ENCODE measurements at places on chromosomes 3 and 15.
A peak's percentile ranks its signal among the peaks of the same experiment; 100 is the strongest.

- DNase-seq, result peak; percentile 78
Observed at GRCh38 chr3:194333212-194333980, 17.7 kb downstream of the CPN2 start.

GRCh38 chr3:139447486-139447885 lies 28.8 kb downstream of the RBP2 start:
- no peak for DNase-seq

DNA sequence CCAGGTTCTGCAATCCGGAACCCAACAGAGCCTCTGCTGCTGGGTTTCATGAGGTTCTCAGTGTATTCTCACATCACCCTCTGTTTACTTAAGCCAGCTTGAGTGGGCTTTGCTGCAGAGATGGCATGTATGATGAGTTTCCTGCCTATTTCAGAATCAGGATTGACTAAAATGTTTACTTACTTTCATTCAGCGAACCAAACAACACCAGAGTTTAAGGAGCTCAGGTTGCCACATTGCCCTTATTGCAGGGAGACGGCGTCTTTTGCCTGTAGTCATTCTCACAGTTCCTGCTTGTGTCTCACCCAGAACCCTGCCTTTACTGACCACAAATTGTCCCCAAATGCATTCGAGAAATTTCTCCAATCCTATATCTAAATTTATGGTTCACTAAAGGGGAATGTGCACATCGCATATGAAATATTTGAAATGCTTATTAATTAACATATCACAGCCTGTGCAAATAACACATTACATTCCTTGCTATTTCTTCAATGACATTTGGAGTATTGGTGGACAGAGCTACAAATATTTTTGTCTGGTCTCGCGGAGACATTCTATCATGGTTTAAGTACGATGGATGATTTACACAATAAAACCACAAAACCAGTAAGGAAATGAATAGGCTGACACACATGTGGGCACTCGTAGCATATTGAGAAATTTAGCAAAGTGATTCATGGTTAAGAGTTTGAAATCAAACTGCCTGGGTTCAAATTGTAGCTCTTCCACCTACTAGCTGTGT lies 377.2 kb upstream of the CFAP20DC start:
- no peak for DNase-seq

- DNase-seq, result no peak
Observed at GRCh38 chr3:121072133-121072532, 164.1 kb downstream of the STXBP5L start.

DNA sequence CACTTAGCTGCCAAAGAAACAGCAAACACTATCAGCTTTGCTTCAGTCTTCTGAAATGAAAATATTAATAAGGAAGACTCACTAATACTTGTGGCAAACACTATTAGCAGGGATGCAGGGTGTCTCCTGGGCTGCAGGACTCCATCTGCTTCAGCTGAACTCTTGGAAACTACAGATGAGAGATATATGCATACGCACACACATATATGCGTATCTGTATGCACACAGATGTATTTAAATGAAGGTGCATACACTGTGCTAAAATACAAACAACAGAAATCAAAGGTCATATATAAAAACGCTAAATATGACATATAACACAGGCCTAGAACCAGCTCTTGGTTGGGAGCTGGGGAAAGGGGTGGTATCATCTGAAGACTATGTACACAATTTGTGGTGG lies 10.6 kb downstream of the PPM1M start:
- DNase-seq, result no peak

DNA sequence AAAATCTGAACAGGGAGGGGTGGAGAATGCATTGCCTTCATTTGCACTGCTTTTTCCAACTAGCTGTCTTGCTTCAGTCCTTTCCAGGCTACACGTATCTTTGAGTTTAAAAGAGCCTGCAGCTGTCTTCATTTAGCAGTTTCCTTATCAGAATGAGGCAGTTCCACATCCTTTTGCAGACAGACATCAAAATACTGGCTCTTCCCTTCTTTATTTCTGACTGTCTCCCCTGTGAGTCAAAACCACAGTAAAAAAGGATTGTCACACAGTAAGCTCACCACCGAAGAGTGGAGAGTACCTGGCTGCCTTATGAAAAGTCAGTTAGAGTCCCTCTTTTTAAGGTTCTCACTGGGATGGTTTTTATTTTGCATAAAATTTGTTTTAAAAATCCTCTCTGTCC lies 205.5 kb upstream of the CD96 start:
- DNase-seq, result no peak

GRCh38 chr3:187648177-187648576 lies 22.0 kb downstream of the SST start:
- no peak for DNase-seq

DNA sequence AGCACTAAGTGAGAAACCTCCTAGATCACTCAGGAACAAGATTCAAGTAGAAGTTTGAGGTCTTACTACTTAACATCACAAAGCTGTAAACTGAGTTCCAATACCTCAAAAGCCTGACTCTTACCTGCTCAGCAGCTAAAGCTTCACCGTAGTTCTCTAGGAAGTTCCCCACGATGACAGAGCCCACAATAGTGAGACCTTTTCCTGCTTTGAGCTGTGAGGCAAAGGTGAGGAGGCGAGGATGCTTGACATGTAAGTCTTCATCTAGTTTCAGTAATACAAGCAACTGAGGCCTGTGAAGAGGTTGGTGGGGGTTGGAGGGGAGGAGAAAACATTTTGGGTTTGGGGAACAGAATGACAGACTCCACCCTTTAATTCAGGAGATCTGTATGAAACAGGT lies 15.7 kb downstream of the EMC4 start:
- DNase-seq, result no peak

GRCh38 chr15:97998307-97999071 lies 38.0 kb downstream of the ARRDC4 start:
- DNase-seq, result no peak

- DNase-seq, result peak; percentile 2
Observed at GRCh38 chr15:83928392-83928734, 274.4 kb downstream of the ADAMTSL3 start.

- no peak for DNase-seq
Observed at GRCh38 chr3:138493804-138494606, 59.6 kb downstream of the ESYT3 start.

DNA sequence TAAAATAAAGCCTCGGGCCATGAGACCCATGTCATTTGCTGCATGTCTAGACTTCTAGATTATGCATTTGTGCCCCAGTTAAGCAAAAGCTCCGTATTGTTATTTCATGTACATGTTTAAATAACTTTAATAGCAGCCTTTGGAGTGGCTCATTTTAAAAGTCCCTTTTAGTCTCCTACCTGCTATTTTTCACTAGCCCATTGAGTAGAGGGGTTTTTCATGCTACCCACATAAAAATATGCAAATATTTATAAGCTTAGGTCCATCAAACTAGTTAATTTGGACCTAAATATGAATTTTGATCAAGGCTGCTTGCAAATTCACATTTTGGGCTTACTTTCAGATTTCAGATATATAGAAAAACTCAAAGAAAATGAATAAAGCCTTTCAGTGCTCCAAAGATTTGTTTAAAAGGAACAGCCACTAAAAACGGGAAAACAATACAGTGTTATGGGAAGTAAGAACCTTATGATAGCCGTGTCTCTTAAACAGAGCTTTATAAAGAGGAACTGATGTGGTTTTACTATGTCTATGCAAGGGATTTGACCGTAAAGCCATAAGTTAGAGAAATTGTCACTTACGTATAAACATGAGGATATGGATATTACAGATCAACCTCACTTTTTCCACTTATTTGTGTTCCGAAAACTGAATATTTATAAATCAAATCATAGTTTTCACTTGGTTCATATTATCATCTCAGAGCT lies 30.0 kb downstream of the FILIP1L start:
- DNase-seq, result no peak

GRCh38 chr3:15845475-15845874 lies 47.7 kb upstream of the ANKRD28 start:
- no peak for DNase-seq

DNA sequence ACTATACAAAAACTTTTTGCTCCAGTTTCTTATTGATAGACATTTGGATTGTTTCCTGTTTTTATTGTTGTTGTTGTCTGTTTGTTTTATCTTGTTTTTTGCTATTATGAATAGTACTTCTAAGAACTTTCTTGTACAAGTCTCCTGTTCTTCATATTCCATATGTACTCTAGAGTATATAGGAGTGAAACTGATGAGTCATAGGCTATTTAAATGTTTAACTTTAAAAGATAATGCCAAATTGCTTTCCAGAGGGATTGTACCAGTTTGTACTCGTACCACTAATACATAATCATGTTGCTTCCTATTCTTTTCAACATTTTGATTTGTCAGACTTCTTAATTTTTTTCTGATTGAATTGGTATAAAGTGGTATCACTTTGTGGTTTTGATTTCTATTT lies 19.6 kb downstream of the LRRC49 start:
- no peak for DNase-seq

- DNase-seq, result peak; percentile 95
Observed at GRCh38 chr15:90934949-90935751, at the start of gene UNC45A. TSS of gene UNC45A (plus strand) at chr15:90935285. CDS start at chr15:90935325, 40 bp downstream.

DNA sequence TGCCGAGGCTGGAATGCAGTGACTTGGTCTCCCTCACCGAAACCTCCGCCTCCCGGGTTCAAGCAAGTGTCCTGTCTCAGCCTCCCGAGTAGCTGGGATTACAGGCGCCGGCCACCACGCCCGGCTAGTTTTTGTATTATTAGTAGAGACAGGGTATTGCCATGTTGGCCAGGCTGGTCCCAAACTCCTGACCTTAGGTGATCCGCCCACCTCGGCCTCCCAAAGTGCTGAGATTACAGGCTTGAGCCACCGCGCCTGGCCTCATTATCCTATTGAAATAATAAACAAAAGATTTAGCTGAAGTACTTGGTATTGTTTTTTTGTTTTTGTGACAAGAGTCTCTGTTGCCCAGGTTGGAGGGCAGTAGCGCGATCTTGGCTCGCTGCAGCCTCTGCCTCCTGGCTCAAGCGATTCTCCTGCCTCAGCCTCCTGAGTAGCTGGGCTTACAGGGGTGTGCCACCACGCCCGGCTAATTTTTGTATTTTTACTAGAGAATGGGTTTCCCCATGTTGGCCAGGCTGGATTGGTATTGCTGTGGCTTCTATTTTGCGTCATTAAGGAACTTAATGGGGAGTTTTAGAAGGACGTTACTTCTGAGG lies 1.5 kb downstream of the RPL35A start:
- DNase-seq, result no peak

DNA sequence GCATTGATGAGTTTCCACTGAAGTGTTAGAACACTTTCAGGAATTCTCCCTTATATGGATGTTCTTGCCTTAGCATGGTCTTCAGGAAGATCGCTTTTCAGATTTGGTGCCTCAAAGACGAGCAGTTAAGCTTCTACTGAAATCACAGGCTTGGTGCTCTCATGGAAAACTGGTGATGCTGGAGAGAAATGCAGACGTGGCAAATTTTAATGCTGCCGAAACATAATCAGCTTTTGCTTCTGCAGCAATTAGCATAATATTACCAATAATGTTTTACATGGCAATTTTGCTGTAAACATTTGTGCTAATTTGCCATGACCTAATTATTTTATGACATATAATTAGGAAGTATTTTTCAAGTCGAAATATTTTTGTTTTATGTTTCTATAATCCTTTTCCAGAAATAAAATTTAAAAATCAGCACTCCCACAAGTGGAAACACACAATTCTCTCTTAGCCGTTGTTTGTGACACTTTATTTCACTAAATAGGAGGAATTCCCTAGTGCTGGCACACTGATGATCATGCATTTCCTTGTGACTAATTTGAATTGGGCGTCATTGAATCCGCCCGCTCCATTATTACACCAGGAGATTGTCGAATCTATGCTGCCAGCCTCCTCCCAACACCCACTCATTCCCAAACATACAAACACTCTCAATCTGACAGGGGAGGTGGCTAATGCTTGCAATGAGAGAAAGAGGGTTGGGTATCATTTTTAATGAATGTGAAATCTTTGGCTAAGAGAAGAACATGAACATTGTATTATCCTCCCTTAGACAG lies 506.8 kb upstream of the PPP2R3A start:
- no peak for DNase-seq

DNA sequence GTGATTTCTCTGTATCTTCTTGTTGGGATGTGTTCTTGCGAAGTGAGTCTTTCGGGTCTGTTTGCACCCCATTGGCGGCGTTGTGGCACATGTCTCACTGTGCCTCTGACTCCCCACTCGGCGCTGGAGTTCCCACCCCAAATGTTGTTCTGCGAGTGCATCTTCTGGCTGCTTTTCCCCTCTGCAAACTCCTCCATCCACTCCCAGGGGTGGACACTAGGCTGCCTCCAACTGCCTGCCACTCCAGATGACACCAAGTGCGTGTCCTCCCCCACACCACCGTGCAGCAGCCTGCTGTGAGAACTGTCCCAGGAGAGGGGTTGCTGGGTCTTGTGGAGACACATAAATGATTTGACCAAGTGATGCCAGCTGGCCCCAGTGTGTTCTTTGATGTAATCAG lies 17.6 kb downstream of the EFCC1 start:
- DNase-seq, result no peak

DNA sequence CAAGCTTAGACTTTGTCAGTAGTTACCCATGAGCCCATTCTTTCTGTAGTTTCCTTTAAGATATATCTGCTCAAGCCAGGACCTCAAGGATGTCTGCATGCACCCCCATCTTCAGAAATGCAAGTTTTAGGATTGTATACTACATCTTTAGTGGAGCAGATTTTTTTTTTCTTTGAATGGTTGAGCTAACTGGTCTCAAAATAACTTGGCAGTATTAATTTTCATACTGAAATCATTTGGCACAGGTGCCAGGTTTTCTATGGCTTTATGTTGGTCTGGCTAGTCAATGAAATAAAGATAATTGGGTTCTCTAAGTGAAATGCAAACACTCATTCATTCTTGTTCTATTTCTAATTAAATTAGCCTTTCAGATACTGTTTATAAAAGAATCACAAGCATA lies 108.9 kb downstream of the ATG7 start:
- DNase-seq, result no peak

DNA sequence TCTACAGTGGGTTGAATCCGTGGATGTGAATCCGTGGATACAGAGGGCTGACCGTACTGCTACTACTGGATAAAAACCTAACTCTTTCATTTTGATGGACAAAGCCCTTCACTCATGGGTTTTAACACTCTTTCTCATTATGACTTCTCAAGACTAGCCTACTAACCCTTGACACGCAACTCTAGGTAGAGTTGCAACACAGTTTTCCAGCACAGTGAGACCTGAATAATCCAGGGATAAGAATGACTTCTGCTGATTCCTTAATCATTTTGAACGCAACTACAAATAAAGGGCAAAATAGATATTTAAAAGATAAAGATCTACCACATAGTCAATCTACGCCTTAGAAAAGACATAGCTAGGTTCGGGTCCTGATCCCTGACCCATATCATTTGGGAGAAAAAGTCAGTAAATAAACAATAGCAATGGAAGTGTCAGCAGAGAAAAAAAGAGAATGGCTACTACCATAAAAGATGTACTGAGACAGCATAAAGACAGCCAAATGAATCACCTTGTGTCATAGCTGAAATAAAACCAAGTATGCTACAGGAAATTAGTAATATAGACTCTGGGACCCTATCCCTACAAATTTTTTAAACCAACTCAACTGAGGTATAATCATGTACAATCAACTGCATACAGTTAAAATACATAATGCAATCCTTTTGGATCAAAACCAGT lies 87.6 kb downstream of the DPH6 start:
- no peak for DNase-seq
